Esophagus squamous epithelium (tissue), 5 donors: ENCODE measurements at places on chromosomes 7 and 10.

GRCh38 chr7:108097703-108098102, 32.5 kb downstream of the LAMB4 start:
- no peak for DNase-seq

DNA sequence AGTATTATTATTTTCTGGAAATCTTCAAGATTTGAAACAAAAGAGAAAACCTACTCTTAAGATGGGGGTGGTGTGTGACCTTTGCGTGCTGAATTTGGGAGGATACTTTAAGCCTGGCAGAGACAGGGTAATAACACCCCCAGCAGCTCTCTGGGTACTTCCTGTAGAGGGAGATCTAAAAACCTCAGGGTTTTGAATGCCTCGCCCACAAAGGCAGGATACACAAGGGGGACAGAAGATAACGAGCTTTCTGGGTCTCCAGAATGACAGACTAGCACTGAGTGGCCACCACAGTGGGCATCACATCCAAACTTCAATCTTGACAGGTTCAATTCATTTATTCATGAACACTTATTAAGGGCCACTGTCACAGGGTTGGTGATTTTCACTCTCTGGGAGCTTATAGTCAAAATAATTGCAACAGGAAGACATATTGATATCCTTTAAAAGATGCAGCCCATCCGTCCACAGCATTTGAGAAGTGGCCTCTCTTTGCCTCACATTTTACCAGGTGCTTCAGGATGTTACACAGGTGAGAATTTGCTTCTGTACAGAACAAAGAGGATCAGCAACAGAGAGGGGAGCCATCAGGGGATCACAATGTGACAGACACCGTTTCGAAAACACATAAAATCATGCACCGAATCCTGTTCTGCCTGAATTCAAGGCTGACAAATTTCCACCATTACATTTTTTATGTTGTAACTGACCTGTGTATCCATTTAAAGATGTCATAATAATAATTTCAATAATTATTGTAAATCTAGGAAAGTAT, 14.3 kb downstream of the CPA1 start:
- no peak for DNase-seq

DNA sequence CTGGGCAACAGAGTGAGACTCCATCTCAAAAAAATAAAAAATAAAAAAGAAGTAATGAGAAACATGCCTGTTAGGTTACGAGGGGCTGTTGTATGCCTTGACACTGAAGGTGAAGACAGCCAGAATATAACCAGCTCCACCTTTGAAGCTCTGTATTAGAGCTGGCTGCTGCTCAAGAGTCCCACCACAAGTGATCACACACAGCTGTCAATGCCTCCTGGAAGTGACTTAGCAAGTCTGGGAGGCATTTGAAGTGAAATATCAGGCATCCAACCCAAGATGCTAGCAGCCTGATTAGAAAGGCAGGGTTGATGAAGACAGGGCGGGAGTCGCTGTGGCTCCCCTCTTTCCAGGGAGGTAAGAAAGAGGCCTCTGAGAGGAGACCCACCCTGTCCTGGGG, 34.1 kb upstream of the INPP5F start:
- no peak for DNase-seq

- no peak for DNase-seq
Measured at GRCh38 chr7:19984231-19984632, 210.8 kb upstream of the TMEM196 start.

- DNase-seq: no peak
Measured at GRCh38 chr7:142375710-142376313, 118.0 kb upstream of the PRSS58 start.

- no peak for DNase-seq
Measured at GRCh38 chr7:133932591-133932990, 194.5 kb upstream of the LRGUK start.

DNA sequence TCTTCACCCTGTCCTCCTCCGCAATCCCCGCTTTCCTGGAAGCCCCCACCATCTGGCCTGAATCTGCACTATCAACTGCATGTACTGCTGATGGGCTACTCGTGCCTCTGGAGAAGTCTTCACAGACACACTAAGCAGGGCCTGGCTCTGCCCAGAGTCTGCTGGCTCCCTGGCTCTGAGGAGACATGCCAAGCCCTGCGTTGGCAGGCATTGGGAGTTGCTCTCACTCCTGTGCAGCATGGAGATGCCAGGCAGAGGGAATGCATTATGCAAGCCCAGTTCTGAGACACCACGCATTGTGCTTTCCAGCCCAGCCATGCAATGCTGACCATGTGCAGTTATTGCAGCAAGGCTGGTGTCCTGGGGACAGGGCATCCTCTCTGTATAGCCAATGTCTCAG, 314.6 kb downstream of the CXCL12 start:
- DNase-seq: no peak

GRCh38 chr10:62843600-62843999, 27.4 kb upstream of the EGR2 start:
- DNase-seq: no peak

DNA sequence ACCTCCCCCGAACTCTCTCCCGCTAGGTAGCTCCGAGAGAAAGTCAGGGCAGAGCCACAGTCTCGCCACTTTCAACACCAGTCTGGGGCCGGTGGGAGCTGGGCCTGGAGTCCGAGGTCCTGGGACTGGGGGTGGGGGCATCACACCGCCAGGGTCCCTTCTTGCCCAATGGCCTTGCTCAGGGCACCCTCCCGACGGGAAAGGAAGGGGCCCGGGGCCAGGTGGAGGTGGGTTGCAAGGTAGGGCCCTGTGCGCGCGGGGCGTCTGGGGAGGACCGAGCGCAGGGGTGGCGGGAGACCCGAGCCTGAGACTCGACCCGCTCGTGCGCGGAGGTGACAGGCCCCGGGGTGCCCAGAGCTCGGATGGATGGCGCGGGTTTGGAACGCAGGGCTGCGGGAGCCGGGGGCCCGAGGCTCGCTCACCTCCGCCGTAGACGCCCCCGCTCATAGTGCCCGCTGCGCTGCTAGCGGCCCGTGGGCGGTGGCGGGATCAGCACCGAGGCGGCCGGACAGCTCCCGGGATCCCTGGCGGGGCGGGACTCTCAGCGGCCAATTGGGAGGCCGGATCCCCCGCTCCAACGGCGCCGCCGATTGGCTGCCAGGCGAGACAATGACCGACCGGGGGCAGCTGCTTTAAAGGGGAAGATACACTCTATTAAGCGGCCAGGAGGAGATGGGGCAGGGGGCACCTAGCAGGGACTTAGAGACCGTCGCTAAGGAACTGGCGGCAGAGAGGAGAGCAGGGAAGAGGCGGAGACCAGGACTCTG, at the start of gene ACTL6B:
TSS of gene ACTL6B (minus strand) at position 541 of the 767 bp plus-strand sequence. CDS start at position 447, 94 bp downstream.
- no peak for DNase-seq

DNA sequence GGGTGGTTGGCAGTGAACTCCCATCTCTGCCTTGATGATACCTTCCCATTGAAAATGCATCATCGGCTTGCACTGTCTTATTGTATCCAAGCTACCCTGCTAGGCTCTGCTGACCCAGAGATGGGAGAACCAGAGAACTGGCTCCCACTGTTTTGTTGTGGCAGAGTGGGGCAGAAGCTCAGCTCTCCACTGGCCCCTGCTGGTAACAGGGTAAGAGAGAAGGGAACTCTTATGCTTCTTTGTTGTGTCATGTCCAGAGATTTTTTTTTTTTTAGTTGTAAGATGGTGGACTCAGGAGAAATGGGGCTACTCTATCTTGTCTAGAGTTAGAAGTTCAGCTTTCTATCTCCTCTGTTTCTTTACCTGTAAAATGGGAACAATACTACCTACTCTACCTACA, 100.5 kb upstream of the SDK1 start:
- DNase-seq: no peak

- no peak for DNase-seq
Measured at GRCh38 chr10:67978749-67979148, 94.3 kb downstream of the SIRT1 start.

DNA sequence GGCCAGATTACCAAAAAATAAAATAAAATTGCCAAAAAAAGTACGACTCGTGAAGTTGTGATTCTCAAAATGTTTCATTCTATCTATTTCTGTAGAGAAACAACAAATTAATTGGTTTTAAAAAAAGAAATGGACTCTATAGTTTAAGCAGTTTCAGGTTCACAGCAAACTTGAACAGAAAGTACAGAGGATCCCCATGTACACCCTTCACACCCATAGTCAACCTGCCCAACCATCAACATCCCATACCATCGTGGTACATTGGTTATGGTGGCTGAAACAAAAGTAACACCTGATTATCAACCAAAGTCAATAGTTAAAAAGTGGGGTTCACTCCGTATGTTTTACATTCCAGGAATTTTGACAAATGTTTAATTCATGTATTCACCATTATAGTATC, 496.1 kb downstream of the ANKRD7 start:
- DNase-seq: no peak

GRCh38 chr7:35799846-35800717, 775 bp upstream of the SEPTIN7 start:
- peak; percentile 61 for DNase-seq

GRCh38 chr10:62399211-62399610, 25.0 kb downstream of the ZNF365 start:
- no peak for DNase-seq

- no peak for DNase-seq
Measured at GRCh38 chr10:132110713-132111112, 45.0 kb downstream of the JAKMIP3 start.

DNA sequence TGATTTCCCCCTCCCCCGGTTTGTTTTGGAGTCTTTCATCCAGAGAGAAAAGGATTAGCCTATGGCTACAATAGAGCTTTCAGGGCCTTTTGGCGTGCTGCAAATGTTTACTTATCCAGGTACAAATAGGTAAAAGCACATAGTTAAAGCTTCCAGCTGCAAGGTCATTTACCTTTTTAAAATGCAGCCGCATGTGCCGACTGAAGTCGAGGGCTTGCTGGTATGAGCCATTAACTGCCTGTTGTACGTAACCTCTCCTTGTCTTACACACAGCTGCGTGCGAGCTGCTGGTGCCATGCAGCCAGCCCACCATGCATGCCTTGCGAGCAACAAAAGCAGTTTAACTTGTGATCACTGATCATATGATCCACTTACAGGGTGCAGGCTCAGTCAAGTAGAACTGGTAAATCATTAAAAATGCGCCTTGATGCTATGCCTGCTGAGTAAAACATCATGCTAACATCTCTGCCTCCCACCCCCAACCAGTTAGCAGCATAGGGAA, 866.4 kb downstream of the LRMDA start:
- DNase-seq: no peak

DNA sequence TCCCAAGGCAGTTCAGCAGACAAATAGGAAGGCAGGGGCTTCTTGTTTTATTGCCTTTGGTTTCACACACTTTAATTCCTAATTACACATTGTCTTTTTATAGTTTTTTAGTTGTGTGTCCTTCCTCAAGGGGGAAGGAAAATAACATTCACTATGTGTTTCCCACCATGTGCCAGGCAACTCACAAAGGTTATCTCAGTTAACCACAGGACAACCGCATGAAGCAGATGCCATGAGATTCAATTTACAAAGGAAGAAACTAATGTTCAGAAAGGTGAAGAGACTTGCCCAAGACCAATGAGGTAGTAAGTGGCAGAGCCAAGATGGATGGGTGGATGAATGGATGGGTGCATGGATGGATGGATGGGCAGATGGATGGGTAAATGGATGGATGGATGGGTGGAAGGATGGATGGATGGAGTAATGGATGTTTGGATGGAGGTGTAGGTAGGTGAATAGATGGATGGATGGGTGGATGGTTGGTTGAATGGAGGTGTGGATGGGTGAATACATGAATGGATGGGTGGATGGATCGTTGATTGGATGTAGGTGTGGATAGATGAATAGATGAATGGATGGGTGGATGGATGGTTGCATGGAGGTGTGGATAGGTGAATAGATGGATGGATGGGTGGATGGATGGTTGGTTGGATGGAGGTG, 77.9 kb downstream of the ARHGAP22 start:
- DNase-seq: no peak

GRCh38 chr10:118542745-118543144, 52.7 kb downstream of the PRLHR start:
- no peak for DNase-seq

GRCh38 chr7:142568435-142569097, 180.7 kb upstream of the PRSS1 start:
- no peak for DNase-seq

GRCh38 chr7:5463031-5463430, 39.4 kb upstream of the TNRC18 start:
- DNase-seq: no peak

- DNase-seq: no peak
Measured at GRCh38 chr10:4541292-4541691, 284.7 kb upstream of the AKR1E2 start.

DNA sequence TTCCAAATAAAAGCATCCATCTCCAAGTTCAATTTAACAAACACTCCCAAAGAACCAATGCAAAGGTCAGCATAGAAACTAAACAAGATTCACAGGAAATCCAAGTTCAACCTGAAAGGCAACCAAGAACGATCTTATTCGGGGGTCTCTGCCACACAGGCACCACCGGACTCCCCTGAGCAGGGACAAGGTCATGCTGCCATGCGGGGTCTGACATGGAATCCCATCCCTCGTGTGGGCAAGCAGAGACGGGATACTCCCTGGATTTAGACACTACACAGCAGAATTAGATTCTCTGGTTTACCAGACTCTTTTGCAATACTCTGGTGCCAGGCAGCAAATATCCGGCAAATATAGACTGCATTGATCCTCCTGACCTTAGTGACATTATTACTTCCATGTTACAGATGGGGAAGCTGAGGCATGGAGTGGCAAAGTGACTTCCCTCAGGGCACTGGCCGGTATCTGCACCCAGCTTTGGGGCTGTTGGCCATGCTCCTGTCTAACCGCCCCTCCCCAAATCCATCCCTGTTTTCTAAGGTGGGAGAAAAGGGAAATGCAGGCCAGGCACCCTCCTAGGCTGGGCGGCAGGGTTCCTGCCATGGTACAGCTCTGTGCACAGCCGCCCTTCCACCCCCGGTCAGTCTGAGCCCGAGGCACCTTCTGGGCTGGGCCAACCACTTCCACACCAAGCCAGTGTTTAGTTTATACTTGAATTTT, 111.8 kb downstream of the VIPR2 start:
- DNase-seq: no peak

DNA sequence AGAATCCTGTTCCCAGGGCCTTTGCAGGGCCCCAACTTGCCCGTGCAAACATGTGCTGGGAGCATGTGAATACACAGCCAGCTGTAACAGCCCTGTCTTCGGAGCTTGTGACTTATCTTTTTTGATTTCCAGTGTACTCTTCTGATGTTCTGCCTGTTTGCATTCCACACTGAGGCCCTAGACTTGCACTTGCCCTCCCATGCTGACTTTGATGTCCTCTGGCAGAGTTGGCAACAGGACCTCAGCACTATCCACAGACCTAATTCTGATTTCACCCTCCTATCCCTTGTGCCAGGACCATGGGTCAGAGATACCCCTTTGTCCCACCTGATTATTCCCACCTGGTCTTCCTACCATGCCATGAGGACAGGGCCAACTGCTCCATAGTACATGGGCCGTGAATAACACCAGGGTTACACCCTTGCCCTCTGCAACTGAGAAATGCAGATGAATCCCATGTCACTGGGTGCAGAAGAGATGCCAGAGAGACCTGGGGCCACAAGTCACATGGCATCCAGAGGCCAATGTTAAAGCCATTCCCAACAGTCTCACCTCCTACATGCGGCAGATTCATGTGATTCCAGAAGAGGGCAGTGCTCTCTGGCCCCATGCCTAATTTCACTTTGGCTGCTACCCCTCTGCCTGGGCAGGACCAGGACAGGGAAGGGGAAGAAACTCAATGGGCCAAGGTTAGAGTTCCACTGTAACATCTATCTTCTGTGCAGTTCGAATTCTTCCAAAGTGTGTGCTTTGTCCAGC, 43.0 kb downstream of the SCRN1 start:
- DNase-seq: no peak
